Activated CD8-positive, alpha-beta memory T cell treated with anti-CD3 and anti-CD28 coated beads, Interleukin-2, amount 50 U/mL, for 4 hours (primary cell): ENCODE measurements at places on chromosomes 1 and 21.

- DNase-seq: no peak
These were observed 180.8 kb downstream of the TPR start for GRCh38 chr1:186194107-186194756.

DNA sequence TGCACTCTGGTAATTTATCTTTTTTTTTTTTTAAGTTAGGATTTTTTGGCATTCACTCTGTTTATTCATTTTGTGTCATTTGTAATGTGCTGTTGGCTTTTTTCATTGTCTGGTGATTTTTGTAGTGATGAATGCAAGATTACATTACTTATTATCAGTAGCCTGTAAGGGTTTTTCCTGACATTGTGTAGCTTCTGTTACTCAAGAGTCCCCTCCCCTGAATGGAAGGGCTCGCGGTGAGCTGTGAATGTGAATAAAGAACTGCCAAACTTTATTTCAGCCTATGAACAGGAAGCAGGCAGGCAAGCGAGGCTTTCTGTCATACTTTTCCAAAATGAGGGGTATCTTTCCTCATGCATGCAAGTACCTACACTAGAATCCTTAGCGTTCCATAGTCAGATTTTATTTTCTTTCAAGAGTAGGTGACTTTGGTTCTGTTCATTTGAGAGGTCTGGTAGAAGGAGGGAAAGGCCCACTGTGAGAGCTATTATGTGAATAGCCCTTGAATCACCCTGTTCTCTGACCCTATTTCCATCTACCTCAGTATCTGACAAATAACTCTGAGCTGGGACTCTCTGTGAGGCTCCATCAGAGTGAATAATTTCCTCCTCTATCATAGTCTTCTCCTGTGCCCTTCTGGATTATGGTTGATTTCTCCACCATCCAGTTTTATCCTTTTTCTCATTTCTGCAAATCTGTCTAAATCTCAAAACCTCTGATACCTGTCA is 114.0 kb downstream of the CD247 start:
- DNase-seq: no peak

- DNase-seq: no peak
These were observed 168.8 kb downstream of the GABPA start for GRCh38 chr21:25903607-25904006.

GRCh38 chr1:178397678-178398077 is 99.1 kb downstream of the CLEC20A start:
- no peak for DNase-seq

- no peak for DNase-seq
These were observed 150.5 kb downstream of the DPYD start for GRCh38 chr1:97770376-97770775.

DNA sequence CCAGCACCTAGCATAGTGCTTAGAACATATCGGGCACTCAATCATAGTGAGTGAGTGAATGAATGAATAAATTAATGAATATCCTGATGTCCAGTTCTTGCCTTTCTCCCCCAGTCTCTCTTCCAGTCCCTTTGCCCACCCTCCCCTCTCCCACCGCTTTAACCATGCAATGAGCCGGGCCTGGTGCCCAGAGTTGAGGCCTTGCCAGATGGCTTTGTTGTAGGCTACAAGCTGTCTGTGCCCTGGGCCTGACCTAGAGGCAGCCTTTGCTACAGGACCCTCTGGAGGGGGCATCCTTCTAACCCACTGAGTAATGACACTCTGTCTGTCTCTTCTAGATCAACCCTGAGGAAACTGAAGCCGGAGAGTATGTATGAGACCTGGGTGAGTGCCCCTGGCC is 6.9 kb downstream of the CASQ1 start:
- DNase-seq: no peak

DNA sequence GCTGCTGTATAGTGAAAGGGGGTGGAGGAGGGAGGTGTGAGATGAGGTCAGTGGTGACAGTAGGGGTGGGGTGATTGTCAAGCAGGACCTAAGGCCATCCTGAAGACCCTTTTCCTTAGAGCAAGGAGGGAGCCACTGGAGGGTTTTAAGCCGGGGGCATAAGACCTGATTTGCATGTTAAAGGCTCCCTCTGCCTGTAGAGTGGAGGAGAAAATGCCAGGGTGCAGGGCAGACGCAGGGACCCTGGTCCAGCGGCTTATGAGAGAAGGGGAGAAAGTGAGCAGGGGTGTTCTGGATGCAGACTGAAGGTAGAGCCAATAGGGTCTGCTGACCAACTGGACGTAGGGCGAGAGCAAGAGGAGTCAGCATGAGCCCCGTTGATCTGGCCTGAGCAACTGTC is 154.1 kb downstream of the TRABD2B start:
- DNase-seq: no peak

DNA sequence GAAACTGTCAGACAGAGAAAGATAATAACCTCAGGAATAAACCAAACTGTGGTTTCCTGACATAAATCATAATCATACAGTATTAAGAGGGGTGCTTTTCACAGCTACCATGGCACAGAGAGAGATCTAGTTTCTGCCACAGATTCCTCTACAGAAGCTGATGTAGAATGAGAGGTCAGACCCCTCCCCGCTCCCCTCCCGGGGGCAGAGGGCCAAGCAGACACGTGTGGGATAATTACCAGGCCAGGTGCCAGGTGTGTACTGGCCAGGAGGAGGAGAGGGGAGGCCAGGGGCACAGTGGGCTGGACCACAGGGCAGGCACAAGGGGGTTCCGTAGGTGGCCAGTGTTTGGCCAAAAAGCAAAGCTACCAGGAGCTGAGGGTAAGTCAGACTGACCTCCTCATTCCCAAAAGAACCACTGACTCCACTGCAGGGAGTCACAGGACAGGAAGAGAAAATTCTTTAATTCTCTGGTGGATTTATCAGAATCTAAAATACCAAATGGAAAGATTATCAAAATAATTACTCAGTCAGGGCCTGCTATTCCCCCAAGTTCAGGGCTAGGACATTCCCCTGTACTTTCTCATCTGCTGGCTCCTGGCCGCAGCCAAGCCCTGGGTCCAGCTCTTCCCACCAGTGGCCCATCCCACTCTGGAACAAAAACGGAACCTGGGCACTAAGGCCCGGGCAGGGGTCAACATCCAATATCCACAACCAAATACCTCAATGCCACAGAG is 30.0 kb downstream of the C2CD2 start:
- no peak for DNase-seq

DNA sequence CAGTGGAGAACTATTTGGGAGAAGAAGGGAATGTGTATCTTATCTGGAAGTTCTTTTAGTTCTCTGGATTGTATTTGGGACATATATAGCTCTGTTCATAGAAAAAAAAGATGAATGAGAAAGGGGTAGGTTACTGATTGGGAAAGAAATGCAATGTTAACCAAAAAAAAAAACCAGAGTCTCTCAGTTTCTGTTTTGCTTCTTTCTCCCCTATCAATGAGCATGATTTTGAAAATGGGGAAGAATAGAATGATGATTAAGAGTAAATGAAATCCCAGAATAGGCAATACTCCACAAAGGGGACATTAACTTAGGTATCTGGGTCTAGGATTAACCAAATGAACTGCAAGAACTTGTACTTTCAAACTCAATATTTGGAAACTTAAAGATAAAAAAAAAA is 92.9 kb downstream of the RHOU start:
- DNase-seq: no peak

DNA sequence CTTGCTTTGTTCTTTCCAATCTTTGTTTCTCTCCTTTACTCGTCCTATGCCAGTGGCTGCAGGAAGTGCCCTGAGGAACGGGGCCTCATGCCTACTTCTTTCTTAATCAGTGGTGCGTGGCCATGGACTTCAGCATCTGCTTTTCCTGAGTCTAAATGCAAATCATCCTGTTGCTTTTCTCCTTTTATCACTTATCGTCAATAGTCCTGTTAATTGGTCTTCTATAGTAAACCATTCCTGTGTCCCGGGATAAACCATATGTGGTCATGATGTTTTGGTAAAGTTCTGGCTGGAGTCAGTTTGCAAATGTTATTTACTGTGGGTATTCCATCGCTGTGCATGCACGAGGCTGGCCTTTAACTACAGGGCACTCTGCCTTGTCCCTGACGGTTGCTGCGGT is 47.5 kb downstream of the AGPAT3 start:
- DNase-seq: no peak

GRCh38 chr1:80989455-80989854 is 811.3 kb upstream of the ADGRL2 start:
- DNase-seq: no peak

- no peak for DNase-seq
These were observed 34.0 kb upstream of the EDN2 start for GRCh38 chr1:41518471-41518870.

DNA sequence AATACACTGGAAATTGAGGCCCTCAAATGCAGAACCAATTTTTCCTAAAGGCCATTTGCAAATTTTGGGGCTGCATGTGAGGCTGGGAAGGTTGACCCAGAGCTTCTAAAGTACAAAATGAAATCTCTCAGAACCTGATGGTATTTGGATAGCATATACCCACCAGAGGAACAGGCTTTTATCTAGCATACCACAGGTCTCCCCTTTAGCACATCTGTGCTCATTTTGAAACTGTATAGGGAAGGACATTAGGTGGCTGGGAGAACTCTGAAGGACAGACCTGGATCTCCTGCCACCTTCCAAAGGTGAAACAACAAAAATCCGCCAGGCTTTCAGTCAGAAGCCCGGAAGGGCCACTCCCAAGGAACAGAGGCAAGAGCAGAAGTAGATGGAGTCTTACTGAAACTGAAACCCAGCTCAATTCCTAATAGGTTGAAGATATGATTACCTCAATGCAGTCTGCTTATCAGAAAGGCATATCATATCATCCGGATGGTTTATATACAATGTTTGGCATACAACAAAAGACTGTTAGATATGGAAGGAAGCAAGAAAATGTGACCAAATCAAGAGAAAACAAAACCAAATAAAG is 11.6 kb downstream of the CD55 start:
- DNase-seq: no peak

GRCh38 chr1:110070671-110071242 is at the start of gene ALX3:
ALX3 (minus strand) TSS chr1:110070672; CDS start chr1:110070612, 60 bp downstream.
- no peak for DNase-seq

DNA sequence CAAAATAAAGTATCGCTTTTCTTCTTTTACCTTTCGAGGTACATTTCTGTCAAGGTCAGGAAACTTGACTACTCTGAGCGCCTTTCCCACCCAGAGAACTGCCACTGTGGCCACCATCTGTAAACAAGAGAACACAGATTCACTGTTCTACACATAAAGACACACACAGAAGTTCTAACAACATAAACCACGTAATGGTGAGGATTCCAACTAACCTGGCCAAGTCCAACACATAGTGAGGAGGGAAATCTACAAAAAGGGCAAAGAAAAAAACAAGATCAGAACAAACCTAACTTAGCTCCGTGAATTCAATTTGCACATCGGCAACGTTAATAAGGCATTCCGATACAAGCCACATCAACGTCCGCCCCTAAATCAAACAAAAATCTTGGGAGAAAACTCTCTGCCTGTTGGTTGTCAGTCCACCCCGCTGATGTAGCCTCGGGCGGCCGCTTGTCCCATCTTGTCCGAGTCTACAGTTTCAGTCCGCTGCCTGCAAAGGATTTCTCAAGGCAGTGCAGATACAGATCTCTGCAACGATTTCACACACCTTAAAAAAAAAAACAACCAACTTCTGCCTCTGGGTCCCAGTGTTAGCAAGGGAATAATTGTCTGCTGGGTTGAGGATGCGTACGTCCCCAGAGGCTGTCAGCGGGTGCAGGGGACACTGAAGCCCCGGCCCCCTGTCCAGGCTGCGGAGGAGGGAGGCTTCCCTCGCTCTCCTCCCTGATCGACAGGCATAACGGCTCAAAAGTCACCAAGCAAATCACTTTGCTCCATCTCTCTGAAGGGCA is 1.0 kb downstream of the SLC35D1 start:
- DNase-seq: no peak

DNA sequence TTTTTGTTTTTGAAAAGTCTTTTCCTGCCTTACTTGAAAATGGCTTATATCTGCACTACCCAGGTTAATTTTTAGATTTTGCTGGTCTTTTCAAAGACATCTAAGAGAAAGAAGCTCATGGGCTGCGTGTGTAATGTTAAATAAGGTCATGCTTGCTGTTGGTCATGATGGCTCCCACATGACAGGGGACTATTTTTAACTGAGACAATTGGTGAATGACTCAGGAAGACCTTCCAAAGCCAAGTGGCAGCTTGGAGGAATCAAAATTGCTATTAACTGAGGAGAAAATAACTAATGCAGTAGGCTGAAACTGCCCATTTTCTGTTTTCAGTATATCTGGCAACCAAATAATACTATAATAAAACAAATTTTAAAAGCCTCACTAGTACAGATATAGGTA is 117.1 kb upstream of the SPAG17 start:
- no peak for DNase-seq

DNA sequence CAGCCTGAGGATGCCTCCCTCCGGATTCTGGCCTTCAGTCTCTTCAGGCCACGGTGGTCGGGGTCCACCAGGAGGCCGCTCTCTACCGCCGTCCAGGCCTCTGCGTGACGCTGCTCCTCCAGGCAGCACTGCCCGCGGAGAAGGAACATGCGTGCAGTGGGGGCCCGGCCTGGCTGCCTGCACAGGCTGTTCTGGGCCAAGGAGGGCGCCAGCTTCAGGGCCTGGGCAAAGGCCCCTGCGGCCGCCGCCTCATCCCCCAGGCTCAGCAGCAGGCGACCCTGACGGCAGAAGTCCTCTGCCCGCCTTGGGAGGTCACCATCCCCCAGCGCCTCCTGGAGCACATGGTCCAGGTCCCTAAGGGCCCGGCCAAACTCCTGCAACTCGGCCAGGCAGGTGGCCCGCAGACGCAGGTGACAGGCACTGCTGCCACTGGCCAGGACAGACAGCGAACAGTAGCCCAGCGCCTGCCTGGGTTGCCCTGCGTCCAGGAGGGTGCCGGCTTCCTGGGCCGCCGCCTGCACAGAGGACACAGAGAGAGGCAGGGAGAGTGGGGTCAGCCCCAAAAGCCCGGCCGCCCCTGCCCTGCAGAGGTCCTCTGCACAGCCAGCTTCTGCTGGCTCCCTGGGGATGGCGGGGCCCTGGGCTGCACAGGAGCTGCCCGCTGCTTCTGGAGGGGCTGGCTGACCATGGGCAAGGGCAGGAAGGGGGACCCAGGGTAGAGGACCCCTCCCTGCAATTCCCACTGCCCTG is 8.7 kb upstream of the MMEL1 start:
- DNase-seq: no peak

- no peak for DNase-seq
These were observed 47.2 kb upstream of the ECE1 start for GRCh38 chr1:21337454-21337927.

DNA sequence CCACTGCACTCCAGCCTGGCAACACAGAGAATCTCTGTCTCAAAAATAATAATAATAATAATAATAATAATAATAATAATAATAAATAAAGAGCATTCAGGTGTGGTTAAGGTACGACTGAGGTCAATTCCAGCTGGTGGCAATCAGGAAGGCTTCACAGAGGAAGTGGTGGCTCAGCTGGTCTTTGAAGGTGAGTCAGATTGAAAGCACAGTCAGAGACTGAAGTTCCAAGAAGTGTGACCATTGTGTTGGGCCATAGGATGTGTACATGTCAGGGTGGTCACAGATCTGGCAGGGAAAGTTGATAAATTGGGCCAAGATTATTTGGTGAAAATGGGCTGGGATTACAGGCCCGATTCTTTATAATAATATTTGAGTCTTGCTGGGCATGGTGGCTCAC is 31.0 kb upstream of the MED18 start:
- DNase-seq: no peak

DNA sequence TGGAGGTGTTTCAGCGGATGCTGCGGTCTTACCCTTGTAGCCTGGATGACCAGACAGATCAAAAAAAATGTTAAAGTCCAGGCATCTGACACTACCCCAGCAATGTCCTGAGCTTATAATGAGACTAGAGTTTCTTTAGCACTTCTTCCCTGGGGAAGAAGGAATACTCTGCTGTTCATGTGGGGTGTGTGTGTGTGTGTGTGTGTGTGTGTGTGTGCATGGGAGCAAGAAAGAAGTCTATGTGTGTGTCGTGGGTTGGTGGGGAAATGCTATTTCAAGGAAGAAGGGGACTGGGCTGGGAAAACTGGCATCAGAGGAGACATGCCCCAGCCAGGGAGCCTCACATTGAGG is 3.0 kb upstream of the RASSF5 start:
- DNase-seq: no peak
